ENCODE measurements at places on chromosomes 5 and 9. TPM values are rescaled to one million over a fixed set of nuclear protein-coding genes. Genes with fewer than 3 reads are reported as not detected.

GPR151 gene
- not detected for polyA plus RNA-seq

LOX gene
- 18.5 TPM for polyA plus RNA-seq

DNA sequence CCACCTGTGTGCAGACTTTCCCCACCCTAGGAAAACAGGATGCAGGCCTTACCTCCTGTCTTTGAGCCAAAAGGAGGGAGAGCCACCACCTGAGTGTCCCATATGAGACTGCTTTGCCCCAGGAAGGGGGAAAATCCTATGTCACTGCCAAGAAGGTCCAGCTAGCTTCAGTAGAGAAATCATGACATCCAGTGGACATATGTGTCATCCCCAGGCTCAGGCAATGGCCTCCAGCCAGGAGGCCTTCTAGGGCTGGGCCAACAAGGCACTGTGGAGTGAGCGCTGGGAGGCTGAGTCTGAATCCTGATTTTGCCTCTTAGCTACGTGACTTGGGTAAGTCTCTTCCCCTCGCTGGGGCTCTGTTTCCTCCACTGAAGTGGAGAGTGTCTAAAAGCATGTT is 60.2 kb downstream of the SMIM23 start:
- no peak for DNase-seq

- DNase-seq: no peak
Observed at GRCh38 chr5:130520211-130520610, 615.9 kb downstream of the CHSY3 start.

DNA sequence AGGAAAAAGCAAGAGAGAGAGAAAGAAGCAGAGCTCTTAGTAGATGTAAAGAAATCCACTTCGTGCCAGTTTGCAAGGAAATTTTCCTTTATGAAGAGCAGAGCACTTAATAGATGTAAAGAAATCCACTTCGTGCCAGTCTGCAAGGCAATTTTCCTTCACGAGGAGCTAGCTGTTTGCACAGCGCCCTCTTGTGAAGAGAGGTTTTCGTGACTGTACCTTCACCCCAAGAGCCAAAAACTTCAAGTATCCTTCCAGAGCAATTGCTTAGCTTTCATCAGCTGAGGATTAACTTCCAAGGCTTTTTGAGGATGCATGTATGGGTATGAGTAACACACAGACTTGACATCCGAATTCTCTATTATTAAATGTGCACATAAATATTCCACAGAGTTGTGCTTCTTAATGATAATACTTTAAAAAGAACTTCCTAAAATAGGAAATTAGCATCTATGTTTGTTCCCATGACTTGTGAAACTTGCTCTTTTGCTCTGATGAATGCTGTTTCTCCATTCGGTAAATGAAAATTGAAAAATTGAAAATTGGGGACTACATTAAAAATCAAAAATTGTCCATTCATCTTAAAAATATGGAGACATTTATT is 525.6 kb downstream of the PDE4D start:
- DNase-seq: no peak

DNA sequence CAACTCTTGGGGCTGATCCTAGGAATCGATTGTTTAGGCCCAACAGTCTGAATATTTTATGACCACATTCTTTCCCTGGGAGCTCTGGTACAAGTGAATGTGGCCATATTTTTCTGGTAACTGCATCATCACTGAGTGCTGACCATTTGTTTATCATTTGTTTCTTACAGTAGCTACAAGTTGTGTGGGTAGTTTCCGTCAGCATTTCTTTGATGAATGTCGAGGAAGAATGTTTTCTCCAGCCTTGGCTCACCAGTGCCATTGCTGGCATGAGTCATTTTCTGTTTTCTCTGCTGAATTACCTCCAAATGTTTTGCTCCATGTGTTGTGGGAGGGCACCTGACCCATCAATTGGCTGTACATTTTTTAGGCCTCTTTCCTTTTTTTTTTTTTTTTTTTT is 14.1 kb upstream of the CARD19 start:
- DNase-seq: no peak

Measured in right lung (tissue), 10 donors.